KG1 (cell line): ENCODE measurements at places on chromosomes 11 and 22.
A peak's percentile ranks its signal among the peaks of the same experiment; 100 is the strongest.

DNA sequence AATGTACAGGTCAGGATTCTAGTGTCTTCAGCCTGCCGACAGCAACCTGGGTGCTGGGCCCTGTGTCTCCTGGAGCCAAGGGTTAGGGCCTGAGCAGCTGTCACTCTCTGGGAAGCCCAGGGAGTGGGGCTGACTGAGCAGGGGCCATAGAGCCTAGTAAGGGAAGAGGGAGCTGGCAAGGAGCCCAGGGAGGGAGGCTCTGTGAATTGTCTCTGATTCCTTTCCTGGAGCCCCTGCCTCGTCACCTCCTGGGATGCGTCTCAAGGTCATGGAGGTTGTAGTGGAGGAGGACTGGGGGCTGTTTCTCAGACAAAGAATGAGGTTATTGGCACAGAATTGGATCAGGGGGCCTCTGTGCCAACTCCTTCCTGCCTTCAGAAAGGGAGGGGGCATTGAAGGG is 11.8 kb downstream of the SOX10 start:
- DNase-seq = no peak

- DNase-seq = no peak
Measured at GRCh38 chr11:61928606-61929005, 11.2 kb upstream of the RAB3IL1 start.

GRCh38 chr11:7072401-7073028 is 16.3 kb upstream of the RBMXL2 start:
- no peak for DNase-seq

DNA sequence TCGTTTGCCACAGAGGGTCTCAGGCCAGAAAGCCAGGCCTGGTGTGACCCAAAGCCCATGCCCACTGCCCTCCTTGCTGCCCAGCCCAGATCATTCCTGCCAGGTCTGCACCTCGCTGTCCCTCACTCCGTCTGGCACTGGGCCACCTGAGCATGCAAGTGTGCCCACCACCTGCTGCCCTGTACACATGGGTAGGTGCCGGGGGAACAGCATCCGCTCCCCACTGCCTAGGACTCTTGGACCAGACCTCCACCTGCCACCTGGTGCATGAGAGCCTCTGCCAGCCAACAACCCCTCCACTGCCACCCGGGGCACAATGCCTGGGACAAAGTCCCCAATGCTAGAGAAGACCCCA is 12.5 kb downstream of the MGAT3 start:
- DNase-seq = no peak

DNA sequence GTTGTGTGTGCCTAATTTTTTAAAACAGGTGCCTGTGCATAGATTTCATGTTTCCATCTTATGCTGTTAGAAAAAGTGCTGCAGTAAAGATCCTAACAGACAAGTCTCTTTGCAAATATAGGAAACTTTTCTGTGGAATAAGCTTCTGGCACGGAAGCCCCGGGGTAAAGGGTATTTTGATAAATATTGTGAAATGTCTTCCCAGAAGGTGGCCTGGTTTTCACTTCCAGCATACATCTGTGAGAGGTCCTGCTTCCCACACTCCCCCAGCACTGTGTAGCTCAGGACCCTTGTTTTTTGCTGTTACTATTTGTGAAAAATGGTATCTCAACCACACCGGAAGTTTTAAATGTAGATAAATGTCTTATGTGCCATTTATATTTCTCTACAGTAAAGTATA is 14.5 kb downstream of the ST3GAL4 start:
- no peak for DNase-seq

DNA sequence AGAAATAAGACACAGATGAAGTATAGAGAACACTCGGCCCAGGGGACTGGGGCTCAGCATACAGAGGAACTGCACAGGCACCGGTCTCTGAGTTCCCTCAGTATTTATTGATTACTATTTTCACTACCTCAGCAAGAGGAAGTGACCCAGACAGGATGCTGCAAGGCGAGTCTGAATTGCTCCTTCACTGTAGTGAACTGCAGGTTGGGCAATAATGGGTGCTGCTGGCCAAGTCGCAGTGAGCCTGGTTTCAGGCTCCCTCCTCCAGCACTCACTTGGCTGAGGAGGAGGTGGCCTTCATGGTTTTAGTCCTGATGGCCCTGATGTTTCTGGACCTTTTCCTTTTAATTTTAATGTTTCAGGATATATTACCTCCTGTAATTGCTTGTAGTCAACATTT is 10.4 kb downstream of the OR52K2 start:
- no peak for DNase-seq

DNA sequence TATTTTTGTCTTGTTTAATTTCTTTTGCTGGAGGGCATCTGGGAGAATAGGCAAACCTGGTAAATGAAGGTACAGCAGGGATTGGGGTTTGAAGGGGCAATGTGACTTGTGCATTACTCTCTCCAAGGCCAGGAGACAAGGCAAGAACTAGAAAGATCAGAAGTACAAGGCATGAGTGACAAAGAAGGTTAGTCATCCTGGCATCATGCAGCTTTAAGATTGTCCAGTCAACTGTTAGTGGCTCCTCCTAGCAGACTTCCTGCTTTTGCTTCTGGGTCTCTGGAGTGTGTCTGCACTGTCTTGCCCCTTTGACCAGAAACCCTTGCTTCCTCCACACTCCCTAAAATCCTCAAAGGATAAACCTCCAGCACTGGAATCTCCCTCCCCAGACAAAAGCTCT is 27.2 kb upstream of the GLYATL1 start:
- DNase-seq = no peak

- no peak for DNase-seq
Measured at GRCh38 chr11:126007238-126007637, 55.4 kb downstream of the CDON start.

DNA sequence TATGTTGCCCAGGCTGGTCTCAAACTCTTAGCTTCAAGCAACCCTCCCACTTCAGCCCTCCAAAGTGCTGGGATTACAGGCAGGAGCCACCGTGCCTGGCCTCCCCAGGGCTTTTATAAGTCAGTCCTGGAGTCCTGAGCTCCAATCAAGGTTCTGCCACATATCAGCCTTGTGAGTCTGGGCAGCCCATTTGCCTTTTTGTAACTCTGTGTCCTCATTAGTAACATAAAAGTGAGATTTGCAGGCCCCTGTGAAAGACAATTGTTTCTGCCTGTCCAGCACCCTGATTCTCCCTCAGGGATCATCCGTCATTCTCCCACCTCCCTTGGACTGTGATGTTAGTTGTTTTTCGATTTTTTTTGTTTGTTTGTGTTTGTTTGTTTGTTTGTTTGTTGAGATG is 89.8 kb downstream of the MN1 start:
- DNase-seq = no peak

GRCh38 chr11:34788642-34789041 is 127.5 kb downstream of the APIP start:
- DNase-seq = no peak

- no peak for DNase-seq
Measured at GRCh38 chr11:116969694-116970093, 128.5 kb downstream of the SIK3 start.

GRCh38 chr11:30328681-30329080 is 5.8 kb downstream of the ARL14EP start:
- no peak for DNase-seq

DNA sequence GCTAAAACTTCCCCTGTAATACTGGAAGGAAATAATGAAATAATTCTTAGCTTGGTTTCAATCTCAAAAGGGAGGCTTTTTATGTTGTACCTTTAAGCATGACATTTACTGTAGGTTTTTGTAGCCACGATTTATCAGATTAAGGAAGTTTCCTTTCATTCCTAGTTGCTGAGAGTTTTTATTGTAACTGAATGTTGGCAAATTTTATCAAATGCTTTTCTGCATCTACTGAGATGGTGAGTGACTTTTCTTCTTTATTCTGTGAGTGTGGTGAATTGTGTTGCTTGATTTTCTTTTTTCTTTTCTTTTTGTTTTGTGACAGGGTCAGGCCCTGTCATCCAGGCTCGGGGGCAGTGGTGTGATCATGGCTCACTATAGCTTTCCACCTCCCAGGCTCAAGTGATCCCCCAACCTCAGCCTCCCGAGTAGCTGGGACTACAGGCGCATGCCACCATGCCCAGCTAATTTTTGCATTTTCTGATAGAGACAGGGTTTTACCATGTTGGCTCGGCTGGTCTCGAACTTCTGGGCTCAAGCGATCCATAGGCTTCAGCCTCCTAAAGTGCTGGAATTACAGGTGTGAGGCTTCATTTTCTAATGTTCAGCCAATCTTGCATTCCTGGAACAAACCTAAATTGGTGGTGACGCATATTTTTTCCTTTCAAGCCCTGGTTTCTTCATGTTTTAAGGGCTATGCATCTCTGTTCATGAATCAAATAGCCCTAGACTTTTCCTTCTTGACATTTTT is 26.2 kb downstream of the SUSD2 start:
- DNase-seq = no peak

GRCh38 chr22:49678137-49678841 is 149.4 kb downstream of the BRD1 start:
- no peak for DNase-seq

GRCh38 chr22:37338539-37339246 is 56.4 kb downstream of the CYTH4 start:
- DNase-seq = no peak

DNA sequence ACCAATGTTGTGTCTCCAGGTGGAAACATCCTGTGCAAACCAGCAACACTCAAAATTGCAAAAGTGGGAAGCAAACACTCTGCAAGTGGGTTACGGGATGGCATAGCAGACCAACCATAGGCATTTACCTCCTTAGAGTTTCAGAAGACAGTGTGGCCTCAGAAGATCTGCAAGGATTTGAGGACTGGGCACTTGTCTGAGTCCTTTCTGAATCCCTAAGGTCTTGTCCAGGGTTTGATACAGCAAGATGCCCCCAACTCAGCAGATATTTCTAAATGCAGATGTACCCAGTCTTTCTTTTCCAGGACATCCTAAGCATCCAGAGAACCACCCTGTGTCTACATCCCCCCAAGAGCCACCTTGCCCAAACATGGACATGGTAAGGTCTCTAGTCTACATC is 51.7 kb upstream of the SHANK2 start:
- DNase-seq = no peak

- DNase-seq = no peak
Measured at GRCh38 chr11:68966894-68967780, 13.6 kb downstream of the MRGPRD start.

GRCh38 chr22:35367331-35367886 is 13.5 kb upstream of the HMOX1 start:
- no peak for DNase-seq

DNA sequence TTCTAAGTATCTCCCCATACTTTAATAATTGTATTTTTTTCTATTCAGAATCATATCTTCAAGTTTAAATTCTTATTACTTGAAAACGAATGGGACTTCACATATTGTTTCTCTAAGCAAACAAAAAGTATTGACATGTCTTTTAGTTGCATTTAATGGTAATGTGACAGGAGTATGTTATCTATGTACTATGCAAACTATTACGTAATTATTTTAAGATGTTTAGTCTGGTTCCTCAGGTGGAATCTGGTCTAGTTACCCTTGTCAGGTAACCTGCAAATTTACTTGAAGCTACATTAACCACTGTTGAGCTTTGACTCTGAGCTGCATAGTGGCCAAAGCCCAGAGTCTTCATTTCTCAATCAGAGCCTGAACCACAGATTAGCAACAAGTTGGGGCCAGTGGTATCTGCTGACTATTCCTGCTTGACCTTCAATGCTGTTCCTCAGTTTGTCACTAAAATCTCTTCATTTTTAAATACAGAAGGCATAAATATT is 110.6 kb downstream of the ATM start:
- DNase-seq = no peak

GRCh38 chr11:68099474-68100405 is 21.4 kb downstream of the CHKA start:
- no peak for DNase-seq

DNA sequence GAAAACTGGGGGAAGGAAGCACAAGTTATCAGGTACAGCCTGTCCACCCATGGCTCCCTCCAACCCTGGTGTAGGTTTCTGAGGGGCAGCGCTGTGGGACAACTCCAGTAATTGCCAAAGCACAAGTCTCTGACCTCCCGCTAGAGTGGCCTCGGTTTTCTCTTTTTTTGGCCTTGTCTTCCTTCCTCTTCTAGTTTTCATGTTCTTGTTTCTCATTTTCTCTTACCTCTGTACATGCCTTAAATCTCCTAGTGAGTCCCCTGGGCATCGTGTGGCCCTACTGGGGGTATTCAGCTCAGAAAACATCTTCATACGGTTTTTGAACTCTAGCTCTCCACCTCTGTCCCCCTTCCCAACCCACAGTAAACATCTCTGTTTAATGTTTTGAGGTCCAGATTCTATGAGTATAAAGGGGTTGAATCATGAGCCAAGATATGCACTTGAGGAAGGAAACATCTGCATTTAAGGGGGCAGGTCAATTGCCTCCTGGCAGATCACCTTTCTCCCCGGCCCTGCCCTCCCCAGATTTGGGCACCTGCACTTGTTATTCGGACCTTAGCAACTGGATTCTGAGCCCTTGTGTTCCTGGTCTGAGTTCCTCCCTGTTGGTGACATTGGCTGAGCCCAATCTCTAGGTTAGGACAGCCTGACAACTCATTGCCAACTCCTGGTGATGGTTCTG is 8.4 kb upstream of the LMO2 start:
- peak; percentile 23 for DNase-seq

GRCh38 chr11:95923439-95923727 is 524 bp downstream of the MTMR2 start:
- DNase-seq = no peak
